ENCODE measurements at places on chromosomes 5 and 9.

DNA sequence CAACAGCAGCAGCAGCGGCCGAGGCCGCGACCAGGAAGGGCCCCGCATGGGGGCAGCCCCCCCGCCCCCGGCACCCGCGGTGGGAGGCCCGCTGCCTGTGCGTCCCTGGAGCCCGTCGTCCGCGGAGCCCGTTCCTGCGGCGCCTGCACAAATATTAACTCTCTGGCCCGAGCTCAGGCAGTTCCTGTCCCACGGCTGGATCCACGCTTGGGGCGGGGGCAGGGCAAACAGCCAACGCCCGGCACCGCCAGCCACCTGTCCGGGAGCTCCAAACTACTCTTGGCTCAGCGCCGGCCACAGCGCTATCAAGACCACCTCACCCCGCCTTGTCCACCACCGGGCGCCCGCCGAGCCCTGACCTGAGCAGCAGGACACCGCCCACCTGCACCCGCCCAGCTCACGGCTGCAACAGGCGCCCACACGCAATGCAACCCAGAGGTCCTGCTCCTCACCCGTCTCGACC lies at the start of gene LRRC26:
Gene LRRC26, minus strand, starts transcription at position 156 of the 463 bp plus-strand sequence. Its CDS starts 108 bp downstream, at position 48.
- DNase-seq, result no peak

- no peak for DNase-seq
Measured at GRCh38 chr5:40603378-40603777, 76.3 kb upstream of the PTGER4 start.

DNA sequence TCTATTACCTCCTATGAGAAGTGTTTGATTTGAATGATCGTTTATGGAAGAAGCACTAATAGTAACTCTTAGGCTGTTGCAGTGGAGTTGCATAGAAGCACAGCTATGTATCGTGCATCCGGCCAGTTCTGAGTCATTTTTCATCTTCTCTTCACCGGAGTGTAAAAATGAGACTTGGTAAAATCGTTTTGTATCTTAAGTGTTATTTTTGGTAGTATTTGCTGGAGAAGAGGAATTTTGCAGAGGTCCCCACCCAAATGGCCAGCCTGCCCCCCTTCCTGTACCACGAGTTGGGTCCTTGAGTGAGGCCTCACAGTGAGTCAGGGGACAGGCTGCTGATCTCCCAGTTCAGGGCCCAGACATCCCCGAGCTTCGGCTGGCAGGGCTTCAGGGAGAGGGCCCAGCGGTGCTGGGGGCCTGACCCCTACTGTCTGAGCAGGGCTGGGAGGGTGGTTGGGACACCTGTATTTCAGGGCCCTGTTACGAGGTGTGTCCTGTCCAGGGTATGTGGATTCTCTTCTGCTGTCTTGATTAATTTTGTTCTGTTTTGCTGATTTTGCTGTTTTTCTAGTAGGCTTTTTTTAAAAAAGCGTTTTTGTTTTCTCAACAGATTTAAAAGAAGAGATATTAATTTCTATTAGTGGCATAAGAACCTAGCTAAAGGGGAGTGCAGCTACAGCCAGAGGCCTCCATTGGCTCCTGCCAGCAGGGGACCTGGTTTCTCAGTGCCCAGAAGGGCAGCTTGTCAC lies 210.8 kb downstream of the TRIO start:
- DNase-seq, result no peak

DNA sequence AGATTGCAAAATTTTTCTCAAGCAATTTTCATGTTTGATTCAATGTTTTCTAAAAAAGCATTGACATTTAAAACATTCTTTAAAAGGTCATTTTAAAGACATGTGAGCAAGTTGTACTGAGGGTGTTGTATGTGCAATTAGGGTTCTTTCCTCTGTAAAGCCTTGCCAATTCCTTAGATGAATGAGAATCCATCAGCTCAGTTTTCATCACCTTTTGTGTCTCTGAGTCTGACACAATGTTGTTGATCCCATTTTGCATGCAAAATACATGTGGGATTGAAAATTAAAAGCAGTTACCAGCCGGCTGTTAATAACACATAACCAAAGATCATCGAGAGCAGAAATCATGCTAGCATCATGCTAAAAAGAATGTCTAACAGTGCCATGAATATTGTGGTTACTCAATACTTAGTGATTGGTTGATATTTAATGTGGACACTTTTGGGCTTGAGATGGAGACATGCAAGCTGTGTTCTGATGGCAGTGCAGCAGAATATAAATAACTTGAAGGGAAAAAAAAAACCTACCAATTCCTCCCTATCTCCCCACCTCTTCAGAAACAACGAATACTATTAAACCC lies 57.7 kb downstream of the FGF10 start:
- no peak for DNase-seq

GRCh38 chr5:176536132-176536901 lies 885 bp downstream of the RNF44 start:
- peak; percentile 66 for DNase-seq

GRCh38 chr9:121778252-121779225 lies 127.1 kb downstream of the DAB2IP start:
- no peak for DNase-seq

GRCh38 chr5:143241892-143242291 lies 161.6 kb downstream of the NR3C1 start:
- no peak for DNase-seq

GRCh38 chr9:70119786-70120185 lies 76.1 kb downstream of the MAMDC2 start:
- DNase-seq, result no peak

DNA sequence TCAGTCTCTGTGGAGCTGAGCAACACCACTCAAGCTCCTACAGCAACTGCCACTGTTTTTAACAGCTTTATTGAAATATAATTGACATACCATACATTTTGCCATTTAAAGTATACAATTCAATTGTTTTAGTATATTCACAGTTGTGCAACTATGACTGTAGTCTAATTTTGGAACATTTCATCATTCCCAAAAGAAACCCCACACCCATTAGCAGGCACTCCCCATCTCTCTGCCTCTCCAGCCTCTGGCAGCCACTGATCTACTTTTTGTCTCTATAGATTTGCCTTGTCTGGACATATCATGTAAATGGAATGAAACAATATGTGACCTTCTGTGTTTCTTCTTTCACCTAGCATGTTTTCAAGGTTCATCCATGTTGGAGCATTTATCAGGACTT lies 43.5 kb downstream of the RUSC2 start:
- DNase-seq, result no peak

GRCh38 chr9:129567329-129567728 lies 53.6 kb downstream of the C9orf50 start:
- DNase-seq, result no peak

GRCh38 chr5:14213813-14214585 lies 70.9 kb downstream of the TRIO start:
- DNase-seq, result no peak

DNA sequence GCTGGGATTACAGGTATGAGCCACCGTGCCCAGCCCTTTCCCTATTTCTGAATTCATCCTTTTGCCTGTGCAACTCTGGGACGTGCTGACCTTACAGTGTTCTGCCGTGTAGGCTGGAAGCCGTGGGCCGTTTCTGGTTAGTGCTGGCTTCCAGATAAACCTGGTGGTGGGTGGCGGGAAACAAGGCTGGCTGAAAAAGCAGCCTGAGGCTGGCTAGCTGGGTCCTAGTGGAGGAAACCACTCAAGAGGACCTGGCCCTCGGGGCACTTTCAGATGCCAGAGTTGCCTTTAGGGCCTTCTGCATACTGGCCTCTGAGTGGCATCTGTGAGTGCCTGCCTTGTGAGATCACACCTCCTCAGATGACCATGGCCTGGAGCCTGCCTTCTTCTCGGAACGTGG lies 26.9 kb downstream of the GALNT12 start:
- DNase-seq, result no peak

DNA sequence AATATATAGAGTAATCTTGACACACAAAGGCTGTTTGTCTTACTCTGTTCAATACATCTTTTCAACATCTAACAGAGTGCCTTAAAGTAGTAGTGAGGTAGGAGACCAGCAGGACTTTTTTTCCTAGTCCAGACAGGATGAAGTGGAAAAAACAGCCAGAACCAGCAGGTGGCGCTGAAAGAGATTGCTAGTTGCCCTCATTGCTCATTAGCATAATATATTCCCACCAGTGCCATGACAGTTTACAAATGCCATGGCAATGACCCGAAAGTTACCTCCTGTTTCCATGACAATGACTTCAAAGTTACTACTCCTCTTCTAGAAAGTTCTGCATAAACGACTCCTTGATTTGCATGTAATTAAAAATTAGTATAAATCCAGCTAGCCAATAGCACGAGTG lies 387.4 kb downstream of the ACTL7B start:
- DNase-seq, result no peak

GRCh38 chr9:99819123-99819855 lies 2.4 kb upstream of the NR4A3 start:
- DNase-seq, result peak; percentile 94

DNA sequence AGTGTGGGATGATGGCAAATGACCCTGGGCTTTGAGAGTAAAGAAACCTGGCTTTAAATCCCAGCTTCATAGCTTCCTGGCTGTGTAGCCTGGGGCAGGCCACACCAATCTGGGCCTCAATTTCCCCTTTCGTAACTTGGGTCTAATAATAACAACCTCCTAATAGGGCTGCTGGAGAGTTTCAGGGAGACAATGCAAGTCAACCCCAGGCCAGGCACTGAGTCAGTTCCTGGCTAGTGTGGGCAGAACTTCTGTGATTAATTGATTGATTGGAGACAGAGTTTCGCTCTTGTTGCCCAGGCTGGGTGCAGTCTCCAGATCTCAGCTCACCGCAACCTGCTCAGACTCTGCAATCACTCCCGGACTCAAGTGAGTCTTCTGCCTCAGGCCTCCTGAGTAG lies 3.3 kb upstream of the SH2D3C start:
- no peak for DNase-seq

GRCh38 chr5:59209758-59210359 lies 627.0 kb downstream of the RAB3C start:
- DNase-seq, result no peak

GRCh38 chr5:108813673-108814072 lies 66.0 kb downstream of the FER start:
- no peak for DNase-seq

Measured in AML-193 (cell line).